ENCODE measurements at places on chromosomes 6 and 20.

DNA sequence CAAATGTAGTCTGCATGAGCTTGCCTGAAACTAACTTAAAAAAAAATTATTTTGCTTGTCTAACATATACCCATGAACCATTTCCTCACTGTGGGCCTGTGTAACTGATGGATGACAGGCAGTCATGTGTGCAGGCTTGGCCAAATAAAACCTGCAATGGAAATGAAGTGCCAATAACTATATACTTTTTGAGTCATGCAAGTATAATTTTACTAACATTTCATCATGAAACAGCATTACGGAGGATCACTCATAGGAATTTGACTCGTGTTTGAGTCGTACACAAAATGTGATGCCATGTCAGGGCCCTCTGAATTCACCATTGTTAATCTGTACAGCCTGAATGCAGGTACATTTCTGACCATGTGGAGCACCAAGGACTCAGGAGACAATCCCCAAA lies 46.6 kb downstream of the HDDC2 start:
- no peak for DNase-seq

DNA sequence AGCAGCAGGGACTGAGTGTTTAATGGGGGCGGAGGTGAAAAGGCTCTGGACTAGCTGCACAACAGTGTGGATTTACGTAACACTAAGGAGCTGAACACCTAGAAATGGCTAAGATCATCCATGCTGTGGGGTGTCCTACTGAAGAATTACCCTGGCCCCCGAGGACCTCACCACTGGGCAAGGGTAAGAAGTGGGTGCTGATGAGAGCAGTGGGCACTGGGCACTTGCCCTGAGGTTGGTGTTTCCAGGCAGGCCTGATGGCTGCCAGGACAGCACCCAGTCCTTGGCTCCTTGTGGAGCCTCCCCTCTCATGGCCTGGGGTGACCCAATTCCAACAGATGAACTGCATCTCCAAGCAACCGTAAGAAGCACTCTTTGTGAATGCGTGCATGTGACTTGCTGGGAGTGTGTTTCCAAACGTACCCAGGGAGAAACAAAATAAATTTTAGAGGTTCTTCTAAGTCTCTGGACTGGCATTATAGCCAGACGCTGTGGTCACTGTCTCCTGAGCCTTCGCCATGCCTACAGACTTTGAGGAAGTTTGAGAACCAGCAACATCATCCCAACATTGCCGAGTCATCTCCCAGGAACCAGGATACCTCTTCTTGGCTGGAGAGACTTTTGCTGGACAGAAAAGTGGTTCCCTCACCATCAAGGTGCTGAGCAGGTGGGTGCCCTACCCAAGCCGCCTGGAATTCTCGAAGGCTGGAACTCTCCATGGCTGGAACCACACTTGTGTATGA lies 245.9 kb downstream of the ERMARD start:
- DNase-seq, result no peak

GRCh38 chr6:5752391-5752680 lies 254.4 kb downstream of the NRN1 start:
- DNase-seq, result no peak

DNA sequence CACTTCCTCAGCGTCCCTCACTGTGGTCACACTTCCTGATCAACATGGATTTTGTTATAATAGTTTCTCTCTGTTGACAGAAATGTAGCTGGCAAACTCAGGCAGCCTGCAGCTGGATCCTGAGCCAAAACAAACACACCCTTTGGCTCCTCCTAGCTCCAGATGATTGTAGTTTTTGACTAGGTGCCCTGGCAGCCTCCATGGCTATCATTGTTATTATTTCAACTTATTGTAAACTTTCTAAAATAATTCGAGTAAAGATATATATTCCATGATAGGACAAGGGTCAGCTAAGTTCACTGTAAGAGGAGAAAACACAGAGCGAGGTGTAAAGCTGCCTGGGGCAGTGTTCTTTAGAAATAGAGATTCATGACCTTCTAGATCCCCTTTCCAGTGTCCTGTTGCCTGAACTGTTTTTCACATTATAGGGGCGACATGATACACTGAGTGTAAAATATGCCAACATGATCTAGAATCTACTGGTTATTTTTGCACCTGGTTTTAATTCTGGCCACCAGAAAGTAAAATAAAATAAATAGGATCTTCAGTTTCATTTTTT lies 98.2 kb upstream of the HDGFL1 start:
- DNase-seq, result no peak

DNA sequence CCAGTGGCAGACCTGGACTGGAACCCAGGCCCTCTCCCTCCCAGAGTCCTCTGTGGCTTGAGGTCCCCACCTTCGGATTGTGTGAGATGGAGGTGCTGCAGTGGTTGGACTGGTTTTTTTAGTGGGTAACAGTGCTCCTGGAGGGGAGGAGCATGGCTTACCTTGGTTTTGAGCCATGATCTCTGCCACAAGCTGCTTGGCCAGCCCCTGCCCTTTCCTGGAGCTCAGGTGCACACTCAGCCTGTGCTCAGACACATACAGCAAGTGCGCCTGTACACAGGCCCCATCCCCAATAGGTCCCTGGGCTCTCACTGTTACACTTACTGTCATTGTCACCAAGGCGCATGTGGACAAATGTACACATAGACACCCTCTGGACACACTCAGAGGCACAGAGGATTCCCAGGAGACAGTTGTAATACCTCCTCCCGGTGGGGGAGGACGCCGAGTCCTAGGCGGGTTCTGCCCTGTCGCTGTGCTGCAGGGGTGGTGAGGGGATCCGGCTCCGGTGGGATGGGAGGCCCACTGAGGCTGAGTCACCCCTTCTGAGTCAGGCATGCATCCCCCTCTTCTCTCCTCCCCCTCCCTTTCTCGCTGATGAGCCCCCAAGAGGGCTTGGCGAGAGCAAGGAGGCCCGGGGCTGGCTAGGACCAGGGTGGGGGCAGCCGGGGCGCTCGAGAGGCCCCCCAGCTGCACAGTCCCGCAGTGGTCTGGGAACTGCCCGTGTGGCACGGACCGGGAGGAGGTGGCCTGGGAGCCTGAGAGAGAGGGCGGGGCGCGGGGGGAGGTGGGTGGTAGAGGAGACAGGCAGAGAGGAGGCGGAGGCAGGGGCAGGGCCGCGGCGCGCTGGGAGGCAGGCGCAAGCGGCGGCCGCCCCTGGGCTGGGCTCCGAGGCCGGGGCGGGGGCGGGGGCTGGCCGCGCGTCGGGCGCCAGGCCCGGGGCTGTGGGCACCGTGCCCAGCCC lies 522 bp upstream of the EPB41L1 start:
- DNase-seq, result no peak

DNA sequence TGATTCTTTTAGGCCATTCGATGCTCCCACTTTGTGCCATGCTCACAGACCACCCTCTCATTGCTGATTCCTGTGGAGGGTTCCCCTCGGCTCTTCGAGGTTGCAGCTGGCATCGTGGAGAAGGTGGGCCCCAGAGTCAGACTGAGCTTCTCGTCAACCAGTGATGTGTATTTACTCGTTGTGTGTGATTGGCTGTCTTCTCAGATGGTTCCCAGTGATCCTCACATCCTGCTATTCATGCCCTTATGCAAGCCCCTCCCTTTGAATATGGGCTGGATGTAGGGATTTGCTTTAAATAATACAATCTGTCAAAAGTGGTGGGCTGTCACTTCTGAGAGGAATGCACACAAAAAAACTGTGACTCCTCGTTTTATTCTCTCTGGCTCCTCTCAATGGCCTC lies 99.6 kb upstream of the ENPP5 start:
- DNase-seq, result no peak

DNA sequence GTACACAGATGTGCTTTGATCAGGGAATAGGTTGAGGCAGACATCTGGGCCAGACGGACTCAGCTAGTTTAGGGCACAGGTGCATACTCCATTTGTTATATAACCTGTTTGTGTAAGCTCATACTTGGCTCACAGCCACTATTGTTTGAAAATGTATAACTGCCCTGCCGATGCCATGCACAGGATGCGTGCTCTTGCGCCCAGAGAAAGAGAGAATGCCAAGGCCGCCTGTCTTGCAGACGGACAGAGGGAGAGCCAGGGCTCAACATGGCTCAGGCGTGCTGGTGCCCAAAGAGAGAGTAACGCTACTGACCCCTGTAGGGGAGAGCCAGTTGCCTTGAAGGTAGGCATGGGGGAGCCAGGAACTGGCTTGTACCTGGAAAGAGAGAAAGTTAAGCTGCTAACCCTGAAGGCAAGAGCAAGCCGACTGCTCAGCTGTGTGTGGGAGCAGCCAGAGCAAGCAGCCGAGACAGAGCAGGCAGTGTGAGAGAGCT lies 57.7 kb downstream of the FAM229B start:
- no peak for DNase-seq

DNA sequence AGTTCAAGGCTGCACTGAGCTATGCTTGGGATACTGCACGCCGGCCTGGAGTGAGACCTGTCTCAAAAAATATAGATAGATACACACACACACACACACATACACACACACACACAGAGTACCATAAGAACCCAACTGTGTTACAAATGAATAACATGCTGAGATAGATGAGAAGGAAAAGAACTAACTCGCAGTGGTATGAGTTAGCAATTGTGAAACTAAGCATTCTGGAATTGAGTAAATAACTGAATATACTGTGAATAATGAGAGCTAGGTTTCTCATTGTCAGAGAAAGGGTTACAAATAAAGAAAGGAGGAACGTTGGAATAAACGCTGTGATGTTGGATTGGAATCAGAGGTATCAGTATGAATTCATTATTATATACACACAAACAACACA lies 14.6 kb upstream of the FAXC start:
- no peak for DNase-seq

DNA sequence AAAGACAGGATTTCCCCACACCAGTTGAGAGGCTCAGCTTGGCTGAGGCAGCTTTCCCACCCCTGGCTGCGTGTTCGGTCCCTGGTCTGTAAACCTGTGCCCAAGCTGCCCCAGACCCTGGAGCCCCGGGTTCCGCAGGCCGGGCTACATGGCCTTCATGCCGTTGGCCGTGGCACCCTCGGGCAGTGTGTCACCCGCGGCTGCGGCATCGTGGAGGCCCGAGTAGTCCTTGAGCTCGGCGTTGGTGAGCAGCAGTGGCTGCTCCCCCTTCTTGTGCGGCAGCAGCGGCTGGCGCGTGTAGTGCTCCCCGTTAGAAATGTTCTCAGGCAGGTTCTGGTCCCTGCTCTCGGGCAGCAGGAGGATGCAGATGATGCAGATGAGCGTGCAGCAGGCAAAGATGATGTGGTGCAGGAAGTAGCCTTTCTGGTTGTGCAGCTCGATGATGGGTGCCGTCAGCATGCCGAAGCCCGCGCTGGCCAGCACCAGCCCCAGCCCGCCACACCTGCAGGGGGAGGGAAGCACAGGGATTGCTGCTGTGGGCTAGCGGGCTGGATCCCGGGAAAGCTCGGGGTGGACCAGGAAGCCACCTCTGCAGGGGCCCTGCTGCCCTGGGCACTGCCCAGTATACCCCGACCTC lies 14.3 kb downstream of the PSMG4 start:
- DNase-seq, result no peak

- DNase-seq, result no peak
Observed at GRCh38 chr6:54060286-54060685, 51.0 kb upstream of the MLIP start.

- DNase-seq, result no peak
Observed at GRCh38 chr6:85251300-85251699, 198.6 kb upstream of the NT5E start.

DNA sequence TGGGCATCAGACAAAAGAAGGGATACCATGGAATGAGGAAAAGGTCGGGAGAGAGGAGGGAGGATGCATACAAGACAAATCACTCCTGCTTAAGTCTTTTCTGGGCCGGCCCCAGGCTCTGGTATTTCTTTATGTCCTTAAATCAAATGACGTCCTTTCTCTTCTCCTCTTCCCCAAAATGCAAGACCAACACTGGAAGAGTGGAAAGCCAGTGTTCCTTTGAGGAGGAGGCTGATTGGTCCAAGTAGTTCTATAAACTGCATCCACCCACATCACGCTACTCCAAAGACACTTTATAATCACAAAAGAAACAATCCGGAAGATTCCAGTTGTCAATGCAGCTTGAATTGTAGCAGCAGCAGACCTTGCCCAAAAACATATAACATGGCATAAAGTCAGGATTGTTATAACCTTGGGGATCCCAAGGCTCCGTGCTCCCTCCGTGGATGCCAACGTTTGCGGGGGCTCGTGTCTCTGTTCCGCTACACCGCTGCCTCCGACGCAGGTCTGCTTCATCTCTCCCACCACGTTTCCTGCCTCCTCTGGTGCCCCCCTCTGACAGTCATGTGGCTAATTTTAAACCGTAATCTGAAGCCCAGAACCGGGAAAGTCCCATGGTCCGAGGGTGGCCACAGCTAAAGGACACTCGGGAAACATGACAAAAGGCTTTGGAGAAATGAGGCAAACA lies 47.1 kb downstream of the MCUR1 start:
- DNase-seq, result no peak

- DNase-seq, result no peak
Observed at GRCh38 chr6:71259888-71260604, 28.6 kb upstream of the OGFRL1 start.

- DNase-seq, result no peak
Observed at GRCh38 chr6:152874846-152875568, 107.8 kb downstream of the FBXO5 start.

- no peak for DNase-seq
Observed at GRCh38 chr20:25223765-25224720, 23.8 kb upstream of the PYGB start.

DNA sequence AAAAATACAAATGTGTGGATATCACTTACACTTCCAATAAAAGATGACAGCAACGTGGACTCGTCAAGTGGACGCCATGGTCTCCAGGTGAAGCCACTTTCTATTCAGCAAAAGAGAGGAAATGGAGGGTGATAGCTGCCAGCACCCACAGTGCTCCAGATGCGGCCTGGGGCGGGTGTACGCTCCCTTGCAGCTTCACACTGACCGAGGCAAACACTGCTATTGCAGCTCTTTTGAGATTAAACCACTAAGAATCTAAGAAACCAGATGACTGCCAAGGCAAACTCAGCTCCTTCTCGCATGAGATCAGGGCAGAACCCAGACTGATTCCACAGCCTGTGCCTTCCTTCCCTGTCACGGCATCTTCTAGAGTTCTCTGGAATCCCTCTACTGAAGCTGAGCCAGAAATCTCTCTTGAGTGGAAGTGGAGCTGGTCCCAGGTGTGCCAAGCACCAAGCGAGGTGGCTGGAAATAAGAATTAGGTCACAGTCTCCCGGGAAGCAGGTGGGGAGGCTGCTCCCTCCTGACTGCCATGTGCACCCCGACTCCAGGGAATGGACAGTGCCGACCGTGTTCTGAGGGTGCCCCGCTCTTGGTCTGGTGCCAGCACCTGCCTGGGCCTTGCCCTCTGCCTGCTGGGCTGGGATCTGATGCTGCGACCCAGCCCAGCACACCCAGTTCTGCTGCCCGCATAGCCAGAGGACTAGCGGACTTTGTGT lies 90.1 kb upstream of the AFDN start:
- DNase-seq, result no peak

DNA sequence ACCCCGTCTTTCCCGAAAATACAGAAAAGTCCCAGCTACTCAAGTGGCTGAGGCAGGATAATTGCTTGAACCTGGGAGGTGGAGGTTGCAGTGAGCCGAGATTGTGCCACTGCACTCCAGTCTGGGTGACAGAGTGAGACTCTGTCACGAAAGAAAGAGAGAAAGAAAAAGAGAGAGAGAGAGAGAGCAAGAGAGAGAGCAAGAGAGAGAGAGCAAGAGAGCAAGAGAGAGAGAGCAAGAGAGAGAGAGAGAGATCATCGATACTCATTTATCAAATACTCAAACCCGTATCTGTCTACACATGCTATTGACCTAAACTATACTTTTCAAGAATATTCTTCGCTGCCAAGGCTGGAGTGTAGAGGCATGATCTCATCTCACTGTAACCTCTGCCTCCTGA lies 28.2 kb upstream of the SALL4 start:
- DNase-seq, result no peak

GRCh38 chr6:9494864-9495263 lies 920.0 kb downstream of the TFAP2A start:
- DNase-seq, result no peak

GRCh38 chr20:24756292-24757025 lies 192.6 kb upstream of the CST7 start:
- no peak for DNase-seq

All from SIG-M5 (cell line).